ENCODE measurements at places on chromosomes 11 and 22.

DNA sequence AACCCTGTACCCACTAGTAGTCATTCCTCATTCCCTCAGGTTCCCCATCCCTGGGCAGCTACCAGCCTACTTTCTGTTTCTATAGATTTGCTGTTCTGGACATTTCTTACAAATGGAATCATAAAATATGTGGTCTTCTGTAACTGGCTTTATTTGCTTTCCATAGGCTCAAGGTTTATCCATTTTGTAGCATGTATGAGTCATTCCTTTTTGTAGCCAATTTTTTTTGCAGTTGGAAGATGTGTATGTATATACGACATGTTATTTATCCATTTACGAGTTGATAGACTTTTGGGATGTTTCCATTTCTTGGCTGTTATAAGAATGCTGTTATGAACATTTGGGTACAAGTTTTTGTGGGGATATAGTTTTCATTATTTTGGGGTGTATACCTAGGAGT is 130.6 kb downstream of the WNT11 start:
- no peak for DNase-seq

DNA sequence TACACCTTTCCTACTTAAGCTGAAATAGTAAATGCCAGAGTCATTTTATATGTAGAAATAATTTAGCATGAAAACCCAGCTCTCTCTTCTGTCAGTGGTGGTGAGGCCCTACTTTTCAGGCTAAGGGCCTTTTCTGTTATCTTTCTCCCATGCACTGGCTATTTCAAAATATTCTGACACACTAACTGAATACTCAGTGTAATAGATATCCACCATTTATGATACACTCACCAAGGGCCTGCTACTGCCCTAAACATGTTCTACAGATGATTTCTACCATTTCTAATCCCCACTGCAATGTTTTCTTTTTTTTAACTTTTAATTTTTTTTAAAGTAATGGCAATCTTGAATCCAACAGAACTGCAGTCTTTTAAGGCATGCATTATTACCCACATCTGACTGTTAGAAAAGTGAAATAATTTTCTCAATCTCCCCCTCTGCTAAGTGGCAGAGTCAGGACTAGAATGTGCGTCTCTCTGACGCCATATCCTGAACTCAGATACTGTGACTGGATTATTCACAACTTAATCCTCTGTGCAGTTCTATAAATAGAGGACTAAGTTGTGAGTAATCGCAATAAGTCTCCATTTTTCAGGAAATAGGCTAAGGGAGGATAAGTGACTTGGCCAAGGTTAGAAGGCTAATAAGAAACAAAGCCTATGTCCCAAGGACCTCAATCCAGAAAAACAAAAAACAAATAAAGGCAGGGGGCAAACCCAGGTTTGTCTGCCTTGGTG is 44.0 kb downstream of the GRAMD1B start:
- DNase-seq, result no peak

- no peak for DNase-seq
These were observed 56.4 kb upstream of the SYN3 start for GRCh38 chr22:33114565-33114964.

GRCh38 chr11:123696183-123696582 is 41.8 kb upstream of the SCN3B start:
- DNase-seq, result no peak

GRCh38 chr11:78234006-78234405 is 45.3 kb downstream of the USP35 start:
- no peak for DNase-seq

GRCh38 chr11:65496304-65497140 is 2.3 kb upstream of the MALAT1 start:
- no peak for DNase-seq

DNA sequence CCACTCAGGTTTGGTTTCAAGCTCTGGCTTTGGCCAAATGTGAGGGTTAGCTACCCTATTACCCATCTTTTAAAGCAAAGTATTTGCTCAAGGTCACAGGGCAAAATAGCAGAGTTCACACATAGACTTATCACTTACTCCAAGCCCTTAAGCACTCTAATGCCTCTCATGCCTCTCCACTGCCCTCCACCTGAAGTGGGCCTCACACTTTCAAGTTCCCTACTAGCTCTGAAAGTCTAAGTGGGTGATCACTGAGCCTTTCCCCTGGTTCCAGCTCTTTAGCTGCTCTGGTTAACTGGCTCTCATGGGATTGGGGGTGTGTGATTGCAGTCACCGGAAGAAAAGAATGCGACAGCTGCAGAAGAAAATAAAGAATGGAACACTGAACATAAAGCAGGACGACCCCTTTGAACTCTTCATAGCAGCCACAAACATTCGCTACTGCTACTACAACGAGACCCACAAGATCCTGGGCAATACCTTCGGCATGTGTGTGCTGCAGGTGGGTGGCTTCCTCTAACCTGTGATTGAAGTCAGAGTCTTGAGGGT is 6.4 kb downstream of the NAT10 start:
- DNase-seq, result no peak

- no peak for DNase-seq
These were observed 10.4 kb upstream of the FXYD2 start for GRCh38 chr11:117834838-117835443.

DNA sequence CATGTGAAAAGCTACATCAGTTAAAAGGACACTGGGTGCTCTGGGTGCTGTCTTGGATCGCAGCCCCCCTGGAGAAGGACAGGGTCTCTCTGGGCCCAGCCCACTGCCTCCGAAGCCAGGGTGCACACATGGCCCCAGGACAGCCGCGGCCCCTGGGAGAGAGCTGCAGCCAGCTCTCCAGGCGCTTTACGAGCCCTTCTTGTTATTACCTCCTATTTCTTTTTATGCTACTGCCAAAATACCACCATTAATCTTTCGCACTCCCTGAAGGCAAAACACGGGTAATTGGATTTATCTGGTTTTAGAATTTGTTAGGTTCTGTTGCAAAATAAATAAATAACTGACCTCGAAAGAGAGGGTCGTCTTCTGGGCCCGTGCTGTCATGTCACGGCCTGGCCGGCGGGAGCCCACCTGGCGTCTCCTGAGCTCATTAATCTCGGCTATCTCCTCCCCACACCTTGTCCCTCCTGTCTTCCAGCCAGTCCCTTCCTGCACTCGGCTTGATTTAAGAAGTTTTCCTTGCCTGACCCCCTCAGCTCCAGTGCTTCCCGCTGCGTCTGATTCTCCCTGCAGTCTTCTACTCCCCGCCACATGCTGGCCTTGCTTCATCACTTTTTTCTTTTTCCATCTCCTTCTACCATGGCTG is 611.7 kb downstream of the OPCML start:
- DNase-seq, result no peak

DNA sequence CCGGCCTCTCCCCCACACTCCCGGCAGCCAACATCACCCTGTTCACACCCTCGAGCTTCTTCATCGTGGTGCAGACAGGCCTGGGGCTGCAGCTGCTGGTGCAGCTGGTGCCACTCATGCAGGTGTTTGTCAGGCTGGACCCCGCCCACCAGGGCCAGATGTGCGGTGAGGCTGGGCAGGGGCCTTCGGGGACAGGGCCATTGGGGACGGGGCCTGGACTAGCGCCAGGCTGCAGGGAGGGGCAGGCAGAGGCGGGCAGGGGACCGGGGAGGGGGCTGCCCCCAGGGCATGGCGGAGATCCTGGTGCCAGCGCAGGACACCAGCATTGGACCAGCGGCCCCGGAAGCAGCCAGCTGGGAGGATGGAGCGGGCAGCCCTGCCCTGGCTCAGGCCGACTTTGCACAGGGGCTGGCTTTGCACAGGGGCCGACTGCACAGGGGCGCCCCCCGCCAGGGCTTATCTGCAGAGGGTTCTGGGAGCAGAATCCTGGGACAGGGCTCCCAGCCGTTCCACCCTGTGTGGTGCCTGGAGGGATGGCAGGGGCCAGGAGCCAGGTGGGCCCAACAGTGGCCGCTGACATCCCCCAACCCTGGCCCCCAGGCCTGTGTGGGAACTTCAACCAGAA is 8.6 kb downstream of the MUC5B start:
- DNase-seq, result no peak

DNA sequence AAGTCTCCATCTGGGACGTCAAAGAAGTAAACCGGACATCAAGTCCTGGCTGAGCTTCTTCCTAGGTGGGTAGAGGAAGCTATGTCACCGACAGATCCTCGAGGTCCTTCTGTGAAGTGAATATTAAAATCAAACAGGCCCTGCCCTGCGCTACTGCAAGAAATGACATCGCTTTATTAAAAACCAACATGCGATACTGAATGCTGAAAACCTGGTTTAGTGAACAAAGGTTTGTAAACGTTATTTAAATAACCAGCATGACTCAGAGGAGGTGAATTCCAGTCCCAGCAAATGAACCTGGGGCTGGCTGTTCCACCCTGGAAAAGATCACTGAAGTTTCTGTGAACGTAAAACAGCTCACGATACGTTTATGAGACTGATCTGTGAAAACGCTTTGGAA is 645 bp downstream of the RTCB start:
- DNase-seq, result no peak

GRCh38 chr11:66317322-66317722 is 478 bp upstream of the CD248 start:
- DNase-seq, result no peak

GRCh38 chr11:107785401-107785800 is 73.2 kb downstream of the SLC35F2 start:
- no peak for DNase-seq

DNA sequence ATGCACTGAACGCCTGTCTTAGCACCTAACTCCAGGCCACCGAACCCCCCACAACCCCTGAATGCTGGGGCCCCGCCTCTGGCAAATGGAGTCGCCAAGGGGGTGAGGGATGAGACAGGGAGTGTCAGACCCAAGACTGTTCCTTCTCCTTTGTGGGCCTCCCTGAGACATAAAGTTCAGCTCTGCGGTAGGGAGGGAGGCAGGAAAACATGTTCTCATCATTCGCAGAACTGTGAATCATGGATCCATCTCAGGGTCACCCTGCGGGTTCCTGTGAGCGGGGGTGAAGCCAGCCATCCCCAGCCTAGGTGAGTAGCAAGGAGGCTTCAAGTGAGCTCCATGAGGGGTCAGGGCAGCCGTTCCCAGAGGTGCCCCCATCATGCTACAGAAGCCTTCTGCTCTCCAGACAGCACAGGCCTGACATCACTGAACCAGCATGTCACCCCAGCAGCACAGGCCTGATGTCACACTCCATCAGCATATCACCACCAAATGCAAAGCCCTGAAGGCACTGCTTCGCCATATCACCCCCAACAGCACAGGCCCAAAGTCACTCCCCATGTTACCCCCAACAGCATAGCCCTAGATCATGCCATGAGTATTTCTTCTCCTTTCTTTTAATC is 27.2 kb downstream of the TMPRSS6 start:
- DNase-seq, result no peak

GRCh38 chr11:120209746-120210625 is 846 bp upstream of the OAF start:
- DNase-seq, result no peak

- no peak for DNase-seq
These were observed 7.6 kb downstream of the XBP1 start for GRCh38 chr22:28792491-28793383.

DNA sequence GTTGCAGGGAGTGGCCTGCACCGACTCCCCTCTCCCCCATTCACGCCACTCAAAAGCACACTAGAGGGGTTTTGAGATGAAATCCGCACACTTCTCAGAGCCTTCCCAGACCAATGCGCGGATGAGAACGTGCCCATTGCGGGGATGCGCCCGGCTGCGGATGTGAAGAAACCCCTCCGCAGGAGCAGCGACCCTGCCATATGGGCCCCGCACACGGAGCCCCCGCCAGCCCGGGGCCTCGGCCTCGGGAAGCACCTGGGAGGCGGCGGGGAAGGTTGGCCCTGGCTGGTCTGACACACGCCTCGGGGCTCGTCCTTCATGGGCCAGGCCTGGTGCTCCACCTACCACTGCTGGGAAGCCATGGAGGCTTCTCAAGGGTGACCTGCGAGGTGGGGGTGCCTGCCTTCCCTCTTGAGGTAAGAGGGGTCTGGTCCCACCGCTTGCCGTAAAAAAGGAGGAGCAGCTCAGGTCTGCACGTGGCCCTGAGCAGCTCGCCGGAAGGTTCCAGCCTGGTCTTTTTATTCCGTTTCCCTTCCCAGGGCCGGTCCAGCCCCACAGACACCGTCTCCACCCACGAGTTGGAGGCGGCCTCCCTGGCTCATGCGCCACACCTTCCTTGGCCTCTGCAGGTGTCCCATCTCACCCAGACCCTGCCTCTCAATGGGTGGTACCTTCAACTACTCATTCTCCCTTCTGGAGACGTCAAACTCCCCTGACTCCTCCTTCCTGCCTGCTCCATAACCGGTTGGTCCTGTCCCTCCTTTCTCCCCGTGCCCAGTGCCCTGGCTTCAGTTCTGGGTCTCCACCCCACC is 39.4 kb downstream of the TRMU start:
- no peak for DNase-seq

Data from central memory CD8-positive, alpha-beta T cell (primary cell).